ENCODE measurements at places on chromosomes 11 and 22.

DNA sequence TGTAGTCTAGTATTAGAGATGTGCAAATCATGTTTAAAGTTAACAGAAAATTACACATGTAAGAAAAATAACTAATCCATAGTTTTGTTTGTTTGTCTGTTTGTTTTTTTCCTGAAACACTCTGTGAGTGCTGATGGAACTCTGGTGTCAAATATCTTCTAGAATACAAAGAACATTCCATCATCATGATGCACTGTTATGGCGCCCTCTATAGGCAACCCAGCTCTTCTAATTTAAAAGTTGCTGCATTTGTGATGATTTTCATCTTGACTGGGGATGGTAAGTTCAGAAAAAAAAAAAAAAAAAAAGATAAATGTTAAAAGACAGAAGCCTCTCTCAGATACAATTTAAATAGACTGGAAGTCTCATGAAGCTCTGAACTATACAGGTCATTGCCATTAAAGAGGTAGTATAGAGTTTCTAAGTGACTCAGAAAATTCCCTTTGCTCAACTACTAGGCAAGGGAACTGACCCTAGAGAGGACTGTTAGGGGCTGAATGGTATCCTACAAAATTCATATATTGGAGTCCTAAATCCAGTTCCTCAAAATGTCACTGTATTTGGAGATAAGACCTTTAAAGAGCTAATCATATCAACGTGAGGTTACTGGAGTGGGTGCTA lies 597.2 kb upstream of the ANO3 start:
- no peak for DNase-seq

- DNase-seq: no peak
Measured at GRCh38 chr11:17244046-17244445, 32.5 kb upstream of the NUCB2 start.

GRCh38 chr22:23841736-23842445 lies 3.1 kb upstream of the DERL3 start:
- DNase-seq: no peak

DNA sequence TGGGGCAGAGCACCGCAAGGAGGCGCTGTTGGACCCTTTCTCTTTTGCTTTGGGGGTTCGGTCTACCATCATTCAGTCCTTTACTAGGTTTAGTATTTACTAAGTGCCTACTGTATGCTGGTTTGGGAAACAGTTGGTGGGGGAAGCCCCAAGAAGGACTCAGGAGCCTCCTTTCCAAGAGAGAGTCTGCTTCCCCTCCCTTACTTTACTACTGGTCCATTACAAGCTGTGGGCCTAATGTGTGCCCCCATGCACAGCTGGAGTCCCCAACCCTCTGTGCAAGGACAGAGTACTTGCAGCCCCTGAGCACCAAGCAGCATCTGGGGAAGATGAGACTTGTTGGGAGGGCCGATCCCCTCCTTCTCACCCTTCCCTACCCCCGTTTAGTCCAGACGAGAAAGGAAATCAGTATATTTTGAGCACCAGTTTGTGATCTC lies 876 bp upstream of the UBE2L6 start:
- DNase-seq: peak; percentile 84

- peak; percentile 8 for DNase-seq
Measured at GRCh38 chr11:17734986-17735817, 621 bp downstream of the KCNC1 start.

GRCh38 chr22:17772958-17773605 lies 1.2 kb downstream of the BID start:
- peak; percentile 45 for DNase-seq

DNA sequence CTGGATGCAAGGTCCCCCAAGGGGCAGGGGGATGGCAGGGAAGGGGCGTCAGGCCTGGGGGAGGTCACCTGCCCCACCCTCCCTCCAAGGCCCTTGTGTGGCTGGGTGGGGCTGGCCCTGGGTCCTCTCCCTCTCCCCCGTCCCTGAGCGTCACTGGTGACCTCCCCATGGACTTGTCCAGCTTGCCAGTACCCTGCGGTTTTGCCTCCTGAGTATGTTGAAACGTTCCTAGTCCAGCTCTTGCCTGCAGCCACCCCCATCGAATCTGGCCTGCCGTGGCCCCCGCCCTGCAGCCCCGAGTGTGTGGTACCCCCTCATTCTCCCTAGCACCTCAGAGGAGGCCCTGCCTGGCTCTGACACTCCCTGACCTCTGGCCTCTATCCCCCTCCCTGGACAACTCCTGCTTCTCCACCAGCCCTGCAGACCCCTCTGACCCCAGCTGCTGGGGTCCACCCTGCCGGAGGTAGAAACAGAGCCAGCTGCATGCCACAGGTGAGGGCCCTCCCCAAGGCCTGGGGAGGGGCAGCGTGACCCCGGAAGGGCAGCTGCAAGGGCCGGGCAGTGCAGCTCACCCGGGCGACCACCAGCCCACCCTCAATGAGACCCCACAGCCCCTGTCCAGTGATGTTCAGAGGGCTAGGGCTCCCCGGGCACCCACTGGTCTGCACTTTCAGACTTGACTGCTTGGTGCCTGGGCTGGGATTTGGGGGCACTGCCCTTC lies 4.1 kb upstream of the MUC6 start:
- DNase-seq: no peak

- no peak for DNase-seq
Measured at GRCh38 chr11:132402071-132402684, 1031.8 kb downstream of the NTM start.

- no peak for DNase-seq
Measured at GRCh38 chr11:73201888-73202780, 15.9 kb upstream of the P2RY2 start.

- DNase-seq: peak; percentile 51
Measured at GRCh38 chr22:38316364-38317121, 690 bp downstream of the CSNK1E start.

DNA sequence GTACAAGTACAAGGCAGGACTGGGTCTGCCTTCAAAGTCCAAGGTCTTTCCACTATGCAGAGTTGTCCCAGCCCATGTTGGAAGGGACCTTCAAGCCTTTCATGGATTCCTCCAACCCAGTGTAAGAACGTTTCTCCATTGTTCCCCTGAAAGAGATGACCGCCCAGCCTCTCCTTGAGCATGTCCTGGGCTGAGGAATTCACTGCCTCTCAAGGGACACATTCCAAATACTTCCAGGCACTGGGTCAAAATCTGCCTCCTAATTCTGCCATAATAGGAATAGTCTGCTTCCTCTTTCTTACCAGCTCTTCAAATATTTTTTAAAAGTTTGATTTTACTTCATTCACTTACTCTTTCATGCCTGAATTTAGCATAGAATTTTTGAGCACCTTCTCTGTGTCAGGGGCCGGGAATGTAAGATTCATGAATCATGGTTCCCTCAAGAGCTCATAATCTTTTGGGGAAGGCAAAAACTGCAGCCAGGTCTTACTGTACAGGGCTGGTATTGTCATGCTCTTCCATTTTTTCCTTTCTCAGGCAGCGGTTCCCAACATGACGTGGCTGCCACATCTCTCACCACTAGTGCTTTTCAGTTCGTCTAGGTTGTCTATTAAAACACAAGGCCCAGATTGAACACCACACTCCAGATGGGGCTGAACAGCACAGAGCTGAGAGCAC lies 143.3 kb upstream of the TBCEL start:
- DNase-seq: no peak

DNA sequence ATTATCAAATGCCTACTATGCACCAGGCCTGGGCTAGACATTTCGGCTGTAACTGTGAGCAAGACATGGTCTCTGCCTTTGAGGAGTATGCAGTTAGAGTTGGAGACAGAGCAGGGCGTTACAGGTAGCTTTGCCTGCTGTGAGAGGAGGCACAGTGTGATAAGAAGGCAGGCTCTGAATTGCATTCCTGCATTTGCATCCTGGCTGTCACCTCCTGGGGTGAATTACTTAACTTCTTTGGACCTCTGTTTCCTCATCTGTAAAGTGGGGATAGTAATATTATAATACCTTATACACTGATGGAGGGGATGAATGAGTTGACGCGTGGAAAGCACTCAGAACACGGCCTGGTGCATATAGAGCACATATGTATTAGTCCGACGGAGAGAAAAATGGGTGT lies 118.1 kb upstream of the ARHGAP20 start:
- no peak for DNase-seq

DNA sequence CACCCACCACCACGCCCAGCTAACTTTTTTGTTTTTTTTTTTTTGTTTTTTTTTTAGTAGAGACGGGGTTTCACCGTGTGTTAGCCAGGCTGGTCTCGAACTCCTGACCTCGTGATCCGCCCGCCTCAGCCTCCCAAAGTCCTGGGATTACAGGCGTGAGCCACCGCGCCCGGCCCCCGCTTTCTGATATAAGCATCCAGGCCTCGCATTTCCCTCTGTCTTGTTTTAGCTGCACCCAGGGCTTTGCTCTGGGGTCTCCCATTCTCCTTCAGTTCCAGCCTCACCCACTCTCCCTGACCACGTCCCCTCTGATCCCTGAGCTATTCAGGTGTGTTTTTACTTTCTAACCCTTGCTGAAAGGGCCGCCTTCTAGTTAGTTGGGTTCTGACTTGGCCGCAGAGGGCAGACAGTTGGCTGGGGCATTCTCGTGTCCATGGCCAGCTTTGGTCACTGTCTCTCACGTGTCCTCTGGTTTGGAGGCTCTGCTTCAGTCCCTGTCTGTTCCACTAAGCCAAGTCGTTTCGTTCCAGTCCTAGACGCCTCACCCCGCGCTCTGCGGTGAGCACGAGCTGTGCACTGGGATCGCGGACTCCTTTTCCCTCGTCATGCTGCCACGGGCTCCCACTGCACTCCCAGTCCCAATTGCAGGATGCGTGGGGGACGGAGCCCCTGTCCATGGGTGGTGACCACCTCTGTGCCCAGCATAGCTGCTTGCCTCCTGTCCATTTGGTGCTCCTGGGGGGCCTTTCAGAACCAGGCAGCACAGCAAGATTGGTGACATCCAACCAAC lies 6.0 kb upstream of the TNNT3 start:
- no peak for DNase-seq

DNA sequence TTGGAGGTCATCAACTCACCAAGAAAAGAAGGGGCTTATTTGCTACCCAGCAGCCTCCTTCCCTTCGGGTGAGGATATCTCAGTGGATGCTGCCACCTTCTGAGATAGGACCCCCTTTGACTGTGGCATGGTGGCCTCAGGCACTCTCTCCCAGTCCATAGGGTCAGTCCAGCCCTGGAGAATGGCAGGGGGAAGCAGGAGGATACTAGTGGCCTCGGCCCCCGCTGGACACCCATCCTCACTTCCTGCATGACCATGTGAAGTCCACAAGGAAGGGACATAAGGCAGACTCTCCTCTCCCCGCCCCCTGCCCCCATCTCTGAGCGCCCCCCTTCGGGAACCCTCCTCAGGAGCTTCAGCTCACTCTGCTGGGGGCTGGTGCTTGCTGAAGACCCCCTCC lies 24.4 kb downstream of the TPBGL start:
- peak; percentile 11 for DNase-seq

- DNase-seq: peak; percentile 46
Measured at GRCh38 chr11:65879617-65880016, at the start of gene CTSW. Gene CTSW, plus strand, starts transcription at chr11:65879837. Its CDS starts 18 bp downstream, at chr11:65879855.

DNA sequence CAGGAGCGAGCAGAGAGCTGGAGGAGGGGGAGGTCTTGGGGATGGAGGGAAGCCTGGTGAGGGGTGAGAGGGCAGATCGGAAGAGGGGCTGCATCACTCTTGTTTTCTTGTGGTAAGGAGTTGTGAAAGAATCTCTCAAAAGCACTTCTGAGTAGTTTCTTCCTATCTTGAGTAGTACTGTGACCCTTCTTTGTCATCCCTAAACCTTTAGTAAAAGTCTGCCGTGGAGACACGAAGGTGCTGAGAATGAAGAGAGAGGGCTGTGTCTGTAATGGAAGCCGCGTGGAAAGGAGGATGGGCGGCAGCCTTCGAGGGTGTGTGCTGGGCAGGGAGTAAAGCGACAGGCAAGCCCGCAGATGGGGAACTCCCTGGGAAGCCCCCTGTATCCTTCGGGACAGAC lies 237.8 kb downstream of the TBC1D22A start:
- DNase-seq: no peak

DNA sequence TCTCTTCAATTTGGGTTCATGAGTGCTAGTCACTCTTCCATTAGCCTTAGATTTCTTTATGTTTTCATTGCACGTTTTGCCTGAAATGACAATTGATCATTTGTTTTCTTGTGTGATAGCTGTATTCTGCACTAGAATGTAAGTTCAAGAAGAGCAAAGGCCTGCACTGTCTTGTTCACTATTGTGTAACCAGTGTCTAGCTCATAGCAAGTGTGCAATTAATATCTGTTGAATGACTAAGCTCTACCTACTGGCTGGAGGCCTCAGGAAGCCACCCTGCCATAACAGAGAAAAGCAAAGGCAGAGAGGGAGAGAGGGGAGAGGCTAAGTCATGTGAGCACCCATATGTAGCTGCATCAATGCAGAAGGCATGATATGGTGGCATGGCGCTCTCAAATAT lies 292.8 kb upstream of the SYN3 start:
- DNase-seq: no peak

GRCh38 chr11:32331792-32332191 lies 103.5 kb downstream of the WT1 start:
- no peak for DNase-seq

GRCh38 chr22:37662039-37662438 lies 3.5 kb downstream of the PDXP start:
- no peak for DNase-seq

- peak; percentile 53 for DNase-seq
Measured at GRCh38 chr22:37330200-37331033, 48.1 kb downstream of the CYTH4 start.

GRCh38 chr22:25186140-25186539 lies 13.5 kb upstream of the CRYBB3 start:
- DNase-seq: no peak

DNA sequence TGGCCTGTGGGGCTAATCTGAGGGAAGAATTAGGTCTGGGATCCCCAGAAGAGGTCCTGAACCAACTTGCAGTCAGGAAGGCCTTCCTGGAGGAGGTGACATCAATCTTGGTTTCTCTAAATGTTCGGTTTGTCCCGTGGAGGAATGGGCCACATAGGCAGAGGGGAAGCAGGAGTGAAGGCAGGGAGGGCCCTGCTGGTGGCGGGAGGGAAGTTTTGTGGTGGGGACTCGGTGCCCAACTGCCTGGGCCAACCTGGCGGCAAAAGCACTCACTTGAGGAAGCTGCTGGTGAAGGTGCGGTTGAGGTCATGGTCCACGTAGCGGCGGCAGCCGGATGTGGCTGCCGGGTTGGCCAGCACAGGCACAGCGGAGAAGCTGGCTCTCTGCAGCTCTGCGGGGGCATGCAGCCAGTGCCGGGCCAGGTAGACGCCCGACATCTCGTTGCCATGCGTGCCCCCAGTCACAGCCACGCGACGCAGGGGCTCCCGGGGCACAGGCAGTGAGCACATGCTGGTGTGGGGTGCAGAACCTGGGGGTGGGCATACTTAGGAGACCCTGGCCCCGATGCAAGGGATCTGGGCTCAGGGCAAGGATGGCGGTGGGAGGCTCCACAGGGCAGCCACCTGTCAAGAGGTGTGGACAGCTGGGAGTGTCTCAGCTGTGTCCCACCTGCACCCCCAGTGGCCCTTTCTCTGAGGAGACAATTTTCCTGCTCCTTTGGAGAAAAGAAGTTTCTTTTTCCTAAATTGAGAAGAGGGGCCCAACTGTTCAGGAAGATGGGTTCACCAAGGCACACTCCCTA lies 3.8 kb downstream of the ACY3 start:
- DNase-seq: peak; percentile 71

DNA sequence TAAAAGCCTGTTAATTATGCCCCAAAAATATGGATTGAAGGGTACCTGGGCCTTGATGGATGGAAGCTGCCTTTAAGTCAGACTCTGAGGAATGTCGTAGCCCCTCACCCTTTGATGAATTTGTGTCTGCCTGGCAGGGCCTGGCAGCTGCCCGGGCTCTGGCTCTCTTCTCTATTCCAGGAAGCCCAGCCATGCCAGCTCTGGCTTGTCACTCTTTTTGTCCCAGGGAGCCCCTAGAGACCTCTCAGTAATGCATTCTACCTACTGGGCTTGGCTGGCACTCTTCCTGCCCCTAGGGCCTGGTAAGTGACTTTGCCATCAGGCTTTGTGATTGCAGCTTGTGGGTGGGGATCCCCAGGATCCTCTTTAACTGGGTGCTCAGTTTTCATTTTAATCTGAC lies 103.8 kb downstream of the GRIK4 start:
- no peak for DNase-seq
